ENCODE measurements at places on chromosomes 7 and 10. TPM values are rescaled to one million over a fixed set of nuclear protein-coding genes. Genes with fewer than 3 reads are reported as not detected.

CALD1 gene
- polyA plus RNA-seq = 224 TPM

WEE2 gene
- polyA plus RNA-seq = 0.48 TPM

TLX1 gene
- not detected for polyA plus RNA-seq

CASTOR2 gene
- polyA plus RNA-seq = 6.7 TPM

NDUFB2 gene
- 139 TPM for polyA plus RNA-seq
